ENCODE measurements at places on chromosomes 2 and 18. TPM values are rescaled to one million over a fixed set of nuclear protein-coding genes. Genes with fewer than 3 reads are reported as not detected.
A peak's percentile ranks its signal among the peaks of the same experiment; 100 is the strongest.

DNA sequence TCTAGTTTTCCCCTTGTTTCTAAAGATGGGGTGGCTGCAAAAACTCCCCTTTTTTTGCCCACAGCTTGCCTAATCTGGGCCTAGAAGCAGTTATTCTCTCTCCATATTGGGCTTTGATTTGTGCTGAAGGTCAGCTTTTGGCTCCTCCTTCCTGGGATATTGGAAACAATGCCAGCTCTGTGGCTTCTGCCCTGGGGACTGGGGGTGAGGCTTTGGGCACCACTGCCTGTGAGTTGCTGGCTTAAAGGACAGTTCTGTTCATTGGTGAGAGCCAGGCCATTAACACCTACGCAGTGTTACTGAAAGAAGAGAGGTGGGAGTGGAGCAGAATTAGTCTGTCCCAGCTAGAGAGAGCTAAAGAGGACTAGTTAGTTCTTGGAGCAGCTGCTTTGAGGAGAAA, 4.3 kb downstream of the UBXN2A start:
- peak; percentile 99 for DNase-seq

GRCh38 chr2:82665691-82666090, 1793.4 kb downstream of the SUCLG1 start:
- no peak for DNase-seq

GRCh38 chr18:79367480-79367879, 28.2 kb upstream of the NFATC1 start:
- no peak for DNase-seq

- peak; percentile 58 for DNase-seq
Measured at GRCh38 chr18:58051765-58052460, 7.9 kb downstream of the NEDD4L start.

Gene TMEM150A
- total RNA-seq, result 26.3 TPM

Gene NR4A2
- 5.2 TPM for total RNA-seq

Gene CCDC150
- total RNA-seq, result 0.69 TPM
